ENCODE measurements at places on chromosomes 7 and 10.

DNA sequence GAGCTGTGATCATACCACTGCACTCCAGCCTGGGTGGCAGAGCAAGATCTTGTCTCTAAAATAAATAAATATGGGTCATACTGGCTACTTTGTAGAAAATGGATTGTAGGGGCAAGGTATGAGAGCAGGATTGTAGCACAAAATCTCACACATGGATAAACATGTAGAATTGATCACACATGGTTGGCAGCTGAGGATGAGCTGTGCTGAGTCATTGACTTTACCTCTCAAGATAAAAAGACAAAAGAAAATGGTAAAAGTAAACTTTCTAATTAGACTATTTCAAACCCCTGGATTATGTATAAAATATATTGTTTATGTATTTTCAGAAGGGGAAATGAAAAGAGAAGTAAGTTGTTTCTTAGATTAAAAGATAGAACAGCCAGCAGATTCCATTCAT, 69.3 kb downstream of the APBB1IP start:
- no peak for DNase-seq

DNA sequence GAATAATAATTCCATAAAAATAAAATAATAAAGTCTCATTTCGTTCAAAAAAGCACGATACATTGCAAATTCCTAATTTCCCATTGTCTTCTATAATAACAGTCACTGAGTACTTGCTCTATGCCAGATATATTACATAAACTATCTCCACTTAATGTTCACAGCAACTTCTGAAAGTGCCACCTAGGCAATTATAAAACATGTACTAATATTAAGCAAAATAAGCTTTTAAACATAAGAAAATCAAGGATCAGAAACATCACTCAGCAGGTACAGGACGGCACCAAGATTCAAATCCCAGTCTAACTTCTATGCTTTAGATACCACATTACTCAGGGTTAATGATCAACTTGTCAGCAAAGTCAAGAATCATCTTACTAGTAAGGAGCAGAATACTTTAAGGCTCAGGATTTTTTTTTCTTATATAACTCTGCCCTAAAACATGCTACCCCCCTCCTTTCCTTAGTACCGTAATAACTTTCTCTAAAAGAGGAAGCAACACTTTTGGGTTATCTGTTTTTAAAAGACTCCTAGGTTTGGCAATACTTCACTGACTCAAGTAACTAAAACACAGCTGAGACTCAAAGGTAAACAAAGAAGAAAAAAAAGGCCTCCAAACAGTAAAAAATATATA, 51.3 kb downstream of the USP6NL start:
- no peak for DNase-seq

DNA sequence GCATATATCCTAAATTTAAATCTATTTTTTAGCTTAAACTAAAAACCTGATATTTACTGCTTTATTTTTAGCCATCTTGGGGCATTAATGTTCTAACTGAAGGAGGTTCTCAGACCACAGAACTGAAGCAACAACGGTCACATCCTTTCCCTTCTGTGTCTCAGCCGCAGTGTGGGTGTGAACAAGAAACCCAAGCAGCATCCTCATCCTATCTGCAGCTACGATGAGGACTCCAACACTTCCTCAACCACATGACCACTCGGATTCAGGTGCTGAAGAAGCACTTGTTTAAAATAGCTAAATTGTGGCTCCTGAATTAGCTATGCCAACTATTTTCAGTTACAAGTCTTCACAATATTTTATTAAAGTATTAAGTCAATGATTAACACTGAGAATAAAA, 5.3 kb downstream of the ESYT2 start:
- DNase-seq: peak; percentile 50

GRCh38 chr10:17153321-17153720, 23.7 kb upstream of the CUBN start:
- no peak for DNase-seq

- DNase-seq: no peak
These were observed 152.2 kb downstream of the DNAJB6 start for GRCh38 chr7:157488966-157489365.

- DNase-seq: no peak
These were observed 35.9 kb upstream of the MAGI2 start for GRCh38 chr7:79489371-79489770.

DNA sequence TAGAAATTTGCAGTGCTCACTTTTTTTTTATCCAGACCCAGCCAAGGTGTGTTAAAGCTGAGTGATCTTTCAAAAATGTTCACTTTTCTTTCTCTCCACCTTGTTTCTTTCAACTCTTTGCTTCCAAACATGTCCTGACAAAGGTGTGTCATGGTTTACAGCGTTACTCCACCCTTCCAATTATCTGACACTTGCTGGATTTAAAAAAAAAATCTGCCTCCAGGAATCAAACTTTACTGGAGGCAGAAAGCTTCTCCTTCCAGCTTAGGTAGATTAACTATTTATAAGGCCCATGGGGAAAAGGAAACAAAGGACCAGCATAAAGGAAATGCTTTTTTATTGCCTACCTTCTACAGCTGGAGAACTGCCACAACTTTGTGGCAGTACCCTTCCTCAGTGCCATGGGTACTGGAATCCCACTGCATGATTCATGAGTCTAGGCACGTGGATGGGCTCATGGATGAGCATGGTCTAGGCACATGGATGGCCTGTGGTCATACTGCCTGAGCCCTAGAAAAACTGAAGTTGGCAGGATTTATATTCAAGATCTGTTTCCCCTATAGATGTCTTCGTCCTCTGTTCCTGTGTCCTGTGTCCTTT, at the start of gene COL17A1:
Gene COL17A1 (minus strand): TSS at position 80 of the 600 bp plus-strand sequence. CDS start 5,207 bp downstream, outside the sequence.
- DNase-seq: no peak

DNA sequence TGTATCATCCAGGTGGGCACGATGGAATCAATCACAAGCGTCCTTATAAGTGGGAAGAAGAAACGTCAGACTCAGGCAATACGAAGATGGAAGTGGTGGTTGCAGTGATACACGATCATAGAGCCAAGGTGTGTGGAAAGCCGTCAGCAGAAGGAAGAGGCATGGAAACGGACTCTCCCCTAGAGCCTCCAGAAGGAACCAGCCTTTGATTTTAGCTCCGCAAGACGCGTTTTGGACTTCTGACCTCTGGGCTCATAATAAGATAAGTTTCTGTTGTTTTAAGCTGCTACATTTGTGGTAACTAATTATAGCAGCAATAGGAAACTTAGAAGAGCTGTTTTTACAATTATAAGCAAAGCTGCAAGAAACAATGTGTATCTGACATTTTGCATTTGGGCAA, 14.8 kb downstream of the FANK1 start:
- no peak for DNase-seq

DNA sequence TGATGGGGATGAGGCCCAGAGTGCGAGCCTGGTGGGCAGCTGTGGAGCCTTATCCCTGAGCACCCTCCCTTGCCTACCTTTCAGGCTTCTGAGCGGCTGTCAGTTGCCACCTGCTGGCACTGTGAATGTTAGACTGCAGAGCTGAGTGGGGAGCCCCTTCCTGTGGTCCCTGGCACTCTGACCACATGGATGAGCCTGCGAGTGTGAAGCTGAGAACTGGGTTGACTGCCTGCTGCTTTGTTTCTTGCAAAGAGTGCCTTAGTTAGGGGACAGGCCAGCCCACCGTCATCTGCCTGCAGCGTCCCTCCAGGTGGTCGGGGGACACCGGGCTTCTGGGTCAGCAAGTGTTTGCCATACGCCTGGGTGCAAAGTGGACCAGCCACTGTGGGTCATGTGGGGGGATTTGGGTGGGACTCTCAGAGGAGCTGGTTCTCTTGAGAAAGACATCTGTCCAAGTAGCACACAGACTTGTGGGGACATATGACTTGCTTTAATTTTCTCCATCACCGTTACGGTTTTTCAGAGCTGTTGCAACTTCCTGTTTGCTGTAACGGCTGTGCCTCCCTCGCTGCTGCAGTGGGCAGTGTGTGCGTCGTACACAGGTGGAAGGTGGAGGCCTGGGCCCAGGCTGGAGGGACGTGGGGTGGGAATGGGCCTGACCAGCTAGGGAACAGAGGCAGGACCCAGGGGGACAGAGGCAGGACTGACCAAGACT, 13.7 kb downstream of the INPP5A start:
- DNase-seq: no peak

GRCh38 chr7:43791665-43792064, 33.2 kb downstream of the BLVRA start:
- DNase-seq: no peak

- DNase-seq: no peak
These were observed 32.4 kb upstream of the MTPN start for GRCh38 chr7:136009488-136010079.

GRCh38 chr7:20223356-20223755, 6.2 kb upstream of the MACC1 start:
- no peak for DNase-seq

DNA sequence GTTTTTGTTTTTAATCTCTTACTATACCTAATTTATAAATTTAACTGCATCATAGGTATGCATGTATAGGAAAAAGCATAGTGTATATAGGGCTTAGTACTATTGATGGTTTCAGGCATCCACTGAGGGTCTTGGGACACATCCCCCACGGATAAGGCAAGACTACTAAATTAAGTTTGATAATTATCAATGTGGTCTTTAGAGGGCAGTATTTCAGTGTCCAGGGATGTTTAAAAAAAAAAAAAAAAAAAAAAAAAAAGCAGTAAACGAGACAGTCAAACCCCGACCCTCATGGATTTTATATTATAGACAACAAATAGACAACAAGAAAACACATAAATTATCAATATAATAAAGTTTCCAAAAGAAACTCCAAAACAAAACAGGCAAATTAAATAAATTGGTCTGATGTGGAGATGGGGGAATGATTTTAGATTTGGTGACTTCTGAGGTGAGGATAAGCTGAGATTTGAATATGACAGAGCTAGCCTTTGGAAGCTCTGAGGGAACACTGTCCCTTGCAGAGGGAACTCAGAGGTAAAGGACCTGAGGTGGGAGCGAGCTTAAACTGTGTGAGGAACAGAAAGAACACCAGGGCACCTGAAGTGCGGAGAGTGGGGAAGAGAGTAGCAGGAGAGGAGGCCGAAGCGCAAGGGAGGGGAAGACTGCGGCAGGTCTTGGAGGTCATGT, 14.8 kb downstream of the ACSM6 start:
- no peak for DNase-seq

GRCh38 chr10:92681306-92681834, 8.4 kb upstream of the HHEX start:
- no peak for DNase-seq

GRCh38 chr7:141685285-141686023, 16.5 kb downstream of the DENND11 start:
- DNase-seq: no peak

- peak; percentile 25 for DNase-seq
These were observed 46.0 kb upstream of the CDK1 start for GRCh38 chr10:60732198-60732806.

GRCh38 chr10:78531088-78531487, 497.4 kb downstream of the RPS24 start:
- DNase-seq: no peak

GRCh38 chr7:45984386-45985295, 63.6 kb upstream of the IGFBP3 start:
- DNase-seq: no peak

DNA sequence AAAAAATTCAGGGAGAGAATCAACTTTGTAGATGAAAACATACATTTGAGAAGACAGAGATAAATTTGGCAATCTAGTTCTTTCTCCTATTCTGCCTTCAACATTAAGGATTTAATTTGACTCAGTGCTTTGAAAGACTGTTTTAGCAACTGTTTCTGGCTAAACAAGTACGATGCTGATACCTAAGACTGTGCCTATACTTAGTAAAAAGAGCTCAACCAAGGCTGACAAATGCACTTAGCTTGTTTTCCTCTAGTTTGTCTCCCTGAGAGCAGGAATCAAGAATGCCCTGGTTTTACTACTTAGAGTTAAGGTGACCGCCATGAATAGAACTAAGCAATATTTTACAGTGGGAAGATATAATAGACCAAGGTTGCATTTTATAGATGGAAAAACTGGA, 49.5 kb downstream of the NRP1 start:
- DNase-seq: no peak

- DNase-seq: peak; percentile 71
These were observed 116.8 kb downstream of the ABLIM1 start for GRCh38 chr10:114541081-114541796.

DNA sequence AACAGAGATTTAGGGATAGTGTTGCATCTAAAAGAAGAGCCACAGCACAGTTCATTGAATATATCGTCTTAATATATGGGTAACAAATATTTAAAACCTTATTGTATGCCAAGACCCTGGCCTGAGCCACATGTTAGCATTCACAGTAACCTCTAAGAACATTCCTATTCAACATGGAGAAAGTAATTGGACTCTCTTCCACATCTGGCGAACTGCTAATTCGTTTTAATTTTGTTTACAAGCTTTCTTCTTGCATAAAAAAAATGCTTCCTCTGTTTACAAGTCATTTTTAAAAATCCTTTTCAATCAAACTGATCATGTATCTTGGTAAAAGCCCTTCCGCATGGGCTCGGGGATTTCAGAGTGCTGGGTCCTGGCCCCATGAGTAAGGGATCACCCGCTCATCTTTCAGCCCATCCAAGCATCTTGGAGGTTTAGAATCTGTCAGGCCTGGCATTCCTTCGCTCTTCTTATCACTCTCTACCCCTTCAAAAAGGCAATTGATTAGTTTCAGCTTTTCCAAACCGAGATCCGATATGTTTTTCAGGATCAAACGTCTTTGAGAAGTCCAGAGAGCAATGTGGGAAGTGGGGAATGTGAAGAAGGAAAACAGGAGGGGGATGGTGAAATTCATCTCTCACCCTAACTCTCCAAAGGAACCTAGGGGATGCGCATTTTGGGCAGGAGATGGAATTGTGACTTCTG, 7.3 kb downstream of the TWIST1 start:
- no peak for DNase-seq

- DNase-seq: no peak
These were observed 57.6 kb downstream of the ARHGAP22 start for GRCh38 chr10:48547061-48547895.

- no peak for DNase-seq
These were observed 48.2 kb upstream of the GPAM start for GRCh38 chr10:112231602-112232400.

- no peak for DNase-seq
These were observed 5.0 kb downstream of the ACTR1A start for GRCh38 chr10:102497545-102497944.

- DNase-seq: no peak
These were observed 17.3 kb upstream of the ADRB1 start for GRCh38 chr10:114026189-114027040.

GRCh38 chr7:36871863-36872262, 147.6 kb upstream of the AOAH start:
- no peak for DNase-seq

GRCh38 chr7:30463405-30464145, 15.0 kb downstream of the NOD1 start:
- DNase-seq: no peak

DNA sequence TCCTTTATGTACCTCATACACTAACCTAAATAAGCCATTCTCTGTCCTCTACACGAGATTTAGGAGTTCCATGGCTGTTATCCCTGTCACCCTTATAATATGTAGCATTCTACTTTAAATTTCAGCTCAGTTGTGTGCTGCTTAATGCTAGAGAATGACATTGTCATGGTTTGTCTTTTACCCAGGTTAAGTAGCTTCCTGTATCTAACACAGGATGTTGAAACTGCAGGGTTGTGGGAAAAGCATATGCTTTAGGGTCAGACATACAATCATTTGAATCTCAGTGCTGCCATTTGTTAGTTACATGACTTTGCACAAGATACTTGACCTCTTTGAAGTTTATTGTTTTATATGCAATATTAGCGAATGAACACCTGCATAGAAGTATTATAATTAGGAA, 235.1 kb upstream of the CACNA2D1 start:
- no peak for DNase-seq
